ENCODE measurements at places on chromosomes 7 and 10. TPM values are rescaled to one million over a fixed set of nuclear protein-coding genes. Genes with fewer than 3 reads are reported as not detected.

GRCh38 chr7:33458581-33458980 is 329.2 kb downstream of the BBS9 start:
- H3K27me3 ChIP-seq: no peaks in the 10 kb centered on the region
- no peak for DNase-seq
- no peak overlapping the region for H3K4me3 ChIP-seq
- peaks cover 16% of the 10 kb centered on the region for H3K4me1 ChIP-seq
- no peak overlapping the region for H3K27ac ChIP-seq

GRCh38 chr7:30379131-30379530 is 94.7 kb downstream of the ZNRF2 start:
- H3K4me1 ChIP-seq: no peaks in the 10 kb centered on the region
- no peak for DNase-seq
- H3K27me3 ChIP-seq: no peaks in the 10 kb centered on the region

- peaks cover 4% of the 10 kb centered on the region for H3K36me3 ChIP-seq
- H3K27me3 ChIP-seq: no peaks in the 10 kb centered on the region
- H3K27ac ChIP-seq: no peak overlapping the region
- no peak overlapping the region for H3K4me3 ChIP-seq
Observed at GRCh38 chr10:119775529-119775928, 49.7 kb downstream of the INPP5F start.

DNA sequence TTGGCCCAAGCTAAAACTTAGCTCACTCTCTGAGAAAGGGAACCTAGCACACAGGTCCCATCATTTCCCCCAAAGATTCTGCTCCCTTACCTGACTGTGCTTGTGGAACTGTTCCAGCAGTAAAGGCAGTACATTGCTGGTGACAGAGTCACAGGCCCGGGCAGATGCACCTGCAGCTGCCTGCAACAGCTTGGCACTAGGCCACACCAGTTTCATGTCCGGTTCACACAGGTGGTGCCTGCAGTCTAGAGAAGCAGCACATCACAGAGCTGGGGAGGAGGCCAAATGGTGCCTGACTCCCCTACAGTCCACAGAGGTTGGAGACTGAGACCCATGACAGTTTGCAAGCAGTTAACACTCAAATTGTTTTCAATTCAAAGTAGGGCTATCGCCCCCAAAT is 22.2 kb downstream of the ZDHHC16 start:
- no peak overlapping the region for H3K27ac ChIP-seq
- no peak overlapping the region for H3K4me3 ChIP-seq
- no peaks in the 10 kb centered on the region for H3K27me3 ChIP-seq
- peaks cover 11% of the 10 kb centered on the region for H3K4me1 ChIP-seq
- no peak for DNase-seq
- H3K36me3 ChIP-seq: peaks cover 24% of the 10 kb centered on the region

DNA sequence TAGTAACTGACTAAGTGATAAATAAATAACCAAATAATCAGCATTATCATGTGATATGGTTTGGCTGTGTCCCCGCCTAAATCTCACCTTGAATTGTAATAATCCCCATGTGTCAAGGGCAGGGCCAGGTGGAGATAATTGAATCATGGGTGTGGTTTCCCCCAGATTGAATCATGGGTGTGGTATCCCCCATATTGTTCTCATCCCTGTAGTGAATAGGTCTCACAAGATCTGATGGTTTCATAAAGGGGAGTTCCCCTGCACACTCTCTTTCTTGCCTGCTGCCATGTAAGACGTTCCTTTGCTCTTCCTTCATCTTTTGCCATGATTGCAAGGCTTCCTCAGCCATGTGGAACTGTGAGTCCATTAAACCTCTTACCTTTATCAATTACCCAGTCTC is 72.1 kb upstream of the NRP1 start:
- H3K4me3 ChIP-seq: no peak overlapping the region

DNA sequence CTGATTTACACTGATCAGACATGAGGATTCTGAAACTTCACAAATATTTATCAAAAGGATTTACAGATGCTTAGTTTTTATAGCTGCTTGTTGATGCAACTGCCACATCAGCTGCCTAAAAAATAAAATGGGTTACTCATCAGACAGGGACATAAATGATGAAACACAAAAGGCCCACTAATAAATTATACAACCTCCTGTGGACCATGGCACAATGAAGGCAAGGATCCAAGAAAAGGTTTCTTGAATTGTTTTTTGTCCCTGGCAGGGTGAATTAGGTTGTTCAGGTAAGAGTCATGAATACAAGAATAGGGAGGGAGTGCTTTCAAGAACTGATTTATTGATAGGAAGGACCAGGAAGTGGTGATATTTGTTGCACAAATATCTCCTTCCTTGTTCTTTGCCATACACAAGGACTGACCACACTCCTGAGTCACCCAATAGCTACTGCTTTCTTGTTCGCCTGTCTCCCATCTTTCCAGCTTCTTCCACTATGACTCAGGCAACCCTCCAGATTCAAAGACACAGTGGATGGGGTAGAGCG is 234.5 kb downstream of the AHR start:
- H3K4me1 ChIP-seq: no peaks in the 10 kb centered on the region
- DNase-seq: no peak
- no peak overlapping the region for H3K4me3 ChIP-seq
- no peaks in the 10 kb centered on the region for H3K27me3 ChIP-seq

DNA sequence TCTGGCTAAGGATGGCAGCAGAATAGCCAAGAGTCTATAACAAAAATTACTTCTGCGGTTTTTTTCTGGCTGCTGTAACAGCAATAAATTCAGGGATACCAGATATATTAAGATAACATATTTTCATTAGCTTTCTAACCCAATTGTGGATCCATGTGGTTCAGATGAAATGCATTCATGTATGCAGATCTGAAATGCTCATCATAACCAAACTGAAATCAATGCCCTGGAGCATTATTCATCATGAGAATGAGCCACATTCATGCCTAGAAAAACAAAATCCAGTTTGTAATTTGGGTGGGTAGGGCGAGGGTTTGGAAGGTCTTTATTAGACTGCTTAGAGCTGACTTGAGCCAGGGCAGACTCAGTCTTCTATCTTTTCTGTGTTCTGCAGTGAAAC is 69.8 kb upstream of the SEMA3A start:
- H3K27ac ChIP-seq: no peak overlapping the region
- DNase-seq: no peak
- no peaks in the 10 kb centered on the region for H3K27me3 ChIP-seq
- H3K4me1 ChIP-seq: peaks cover 12% of the 10 kb centered on the region

Gene ENKUR
- 1.6 TPM for total RNA-seq

Gene SNX10
- 1.8 TPM for total RNA-seq

Measured in type B pancreatic cell (in vitro differentiated cells).